ENCODE measurements at places on chromosomes 6 and 20. TPM values are rescaled to one million over a fixed set of nuclear protein-coding genes. Genes with fewer than 3 reads are reported as not detected.

The CLDN20 gene
- polyA plus RNA-seq, result not detected

DNA sequence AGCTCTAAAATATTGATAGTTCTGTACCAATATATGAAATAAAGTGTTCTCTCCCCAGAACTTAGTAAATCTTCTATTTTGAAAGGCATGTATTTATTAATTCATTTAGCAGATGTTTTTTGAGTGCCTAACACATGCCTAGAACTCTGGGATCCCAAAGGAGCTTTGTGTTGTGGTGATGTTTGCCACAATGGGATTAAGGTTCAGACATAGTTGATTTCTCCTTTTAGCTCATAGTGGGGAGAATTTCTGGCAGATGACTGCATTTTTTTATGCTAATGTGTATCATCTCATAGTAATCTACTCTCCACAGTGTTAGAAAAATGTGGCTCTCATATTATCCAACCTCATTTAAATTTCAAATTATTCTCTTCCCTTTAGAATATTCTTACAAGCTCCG lies 21.7 kb downstream of the MYB start:
- DNase-seq, result no peak

- no peak for DNase-seq
These were observed 86.0 kb downstream of the AFG1L start for GRCh38 chr6:108380876-108381275.

GRCh38 chr6:122422003-122422402 lies 22.6 kb downstream of the HSF2 start:
- DNase-seq, result no peak

DNA sequence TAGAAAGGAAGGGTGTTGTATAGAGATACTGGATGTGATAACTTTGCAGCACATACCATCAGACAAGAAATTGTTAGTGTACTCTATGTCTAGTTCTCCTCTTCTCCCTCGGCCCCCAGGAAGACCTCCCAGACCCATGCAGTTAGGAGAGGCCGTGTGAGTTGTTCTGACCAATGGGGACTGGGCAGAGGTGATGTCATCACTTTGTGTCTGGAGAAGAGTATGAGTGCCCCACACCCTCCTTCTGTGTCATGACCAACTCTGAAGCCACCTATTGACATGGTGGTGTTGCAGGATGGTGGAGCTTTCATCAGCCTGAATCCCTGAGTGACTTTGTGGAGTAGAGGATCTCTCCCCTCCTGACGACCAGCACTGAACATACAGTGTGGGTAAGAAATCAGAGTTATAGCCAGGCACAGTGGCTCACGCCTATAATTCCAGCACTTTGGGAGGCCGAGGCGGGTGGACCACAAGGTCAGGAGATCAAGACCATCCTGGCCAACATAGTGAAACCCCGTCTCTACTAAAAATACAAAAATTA lies 72.2 kb downstream of the IPCEF1 start:
- DNase-seq, result no peak
